Activated naive CD8-positive, alpha-beta T cell treated with anti-CD3 and anti-CD28 coated beads for 36 hours (primary cell): ENCODE measurements at places on chromosomes 5 and 9. TPM values are rescaled to one million over a fixed set of nuclear protein-coding genes. Genes with fewer than 3 reads are reported as not detected.

DNA sequence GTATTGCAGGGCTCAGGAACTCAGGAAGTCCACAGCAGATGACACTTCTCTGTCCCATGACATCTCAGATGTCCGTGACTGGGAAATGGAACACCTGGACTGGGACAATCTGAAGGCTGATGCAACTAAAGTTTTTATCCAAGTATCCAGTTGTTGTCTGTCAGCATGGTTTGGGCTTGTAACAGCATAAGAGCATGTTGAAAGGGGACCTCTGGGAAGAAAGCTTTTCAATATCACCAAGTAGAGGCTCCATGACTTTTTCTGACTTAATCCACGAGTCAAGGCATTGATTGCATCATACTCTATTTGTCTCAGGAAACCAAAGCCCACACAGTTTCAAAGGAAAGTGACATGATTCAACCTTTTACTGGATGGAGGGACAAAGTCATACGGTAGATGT lies 807.7 kb downstream of the MTRR start:
- DNase-seq, result no peak

- no peak for DNase-seq
These were observed 9.5 kb downstream of the SPAAR start for GRCh38 chr9:35918780-35919179.

DNA sequence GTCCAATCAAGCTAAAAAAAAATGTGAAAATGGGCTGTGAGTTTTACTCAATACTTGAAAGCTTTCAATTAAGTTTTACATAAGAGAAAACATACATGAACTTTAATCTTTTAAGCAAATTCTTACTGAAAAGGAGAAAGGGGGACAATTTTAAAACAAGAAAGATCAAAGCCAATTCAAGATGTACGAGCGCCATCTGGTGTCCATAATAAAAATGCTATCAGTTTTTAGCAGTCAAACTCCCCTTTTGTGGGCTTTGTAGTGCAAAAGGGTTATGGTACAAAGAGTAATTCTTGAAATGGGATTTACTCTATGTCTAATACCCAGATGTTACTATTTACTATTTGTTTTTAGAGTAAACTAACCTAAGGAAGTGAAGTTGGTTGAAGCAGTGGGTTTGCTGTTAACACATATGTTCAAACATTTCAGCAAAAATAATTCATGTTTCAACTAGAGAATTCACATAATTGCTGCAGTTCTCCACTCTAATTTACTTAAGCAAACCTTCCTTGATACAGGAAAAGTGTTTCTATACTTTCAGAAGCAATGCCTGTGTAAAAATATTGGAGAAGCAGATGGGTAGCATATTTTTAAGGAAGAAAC lies 228.2 kb upstream of the TYRP1 start:
- DNase-seq, result no peak

DNA sequence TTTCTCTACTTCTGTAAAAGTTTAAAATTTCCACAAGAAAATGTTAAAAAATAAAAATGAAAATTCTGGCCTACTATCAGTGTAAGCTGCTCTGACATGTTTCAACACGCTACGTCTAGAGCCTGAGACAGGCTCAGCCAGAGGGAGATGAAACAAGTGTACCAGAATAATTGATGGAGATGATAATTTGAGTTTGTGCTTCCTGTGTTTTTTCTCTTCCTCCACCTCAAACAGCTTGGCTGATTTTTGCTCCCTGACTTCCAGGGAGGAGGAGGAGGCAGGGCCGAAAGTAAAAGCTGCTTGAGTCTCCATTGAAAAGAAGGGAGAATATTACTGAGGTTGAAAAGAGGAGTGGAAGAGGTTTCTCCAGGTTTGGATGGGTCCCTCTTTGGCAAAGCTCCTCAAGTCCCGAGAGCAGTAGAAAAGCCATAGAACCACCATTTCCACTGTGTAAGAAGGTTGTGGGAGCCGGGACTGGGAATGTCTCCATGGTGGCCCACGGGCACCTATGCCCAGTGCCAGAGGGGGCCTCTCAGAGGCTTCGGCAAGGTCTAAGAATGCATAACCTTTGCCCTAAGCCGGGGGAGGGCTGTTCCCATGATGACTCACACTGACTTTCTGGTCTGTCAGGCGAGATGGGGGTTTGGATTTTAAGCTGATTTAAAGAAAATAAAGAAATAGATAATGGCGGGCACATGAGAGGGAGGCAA lies 95.1 kb downstream of the HRH2 start:
- no peak for DNase-seq

DNA sequence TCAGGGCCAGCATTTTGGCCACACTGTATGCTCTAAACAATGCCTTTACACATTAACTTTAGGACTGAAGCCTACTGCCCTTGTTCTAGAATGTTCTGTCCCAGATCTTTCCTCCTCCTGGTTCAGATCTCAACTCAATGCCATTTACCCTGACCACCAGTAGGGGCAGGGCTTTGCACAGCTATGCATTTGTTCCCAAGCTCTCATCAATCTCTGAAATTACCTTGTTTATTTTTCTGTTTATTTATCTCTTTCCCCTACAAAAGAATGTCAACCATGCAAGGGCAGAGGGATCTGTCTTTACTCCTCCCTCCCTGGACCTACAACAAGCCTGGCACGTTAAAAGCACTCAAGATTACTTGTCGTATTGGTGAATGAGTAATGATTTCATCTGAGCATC lies 612.9 kb downstream of the BNC2 start:
- no peak for DNase-seq

GRCh38 chr9:35096035-35096849 lies at the start of gene PIGO:
Gene PIGO (minus strand): TSS chr9:35096591. CDS start chr9:35095565, 1,026 bp downstream.
- DNase-seq, result peak; percentile 93

- DNase-seq, result no peak
These were observed 21.6 kb upstream of the PTGS1 start for GRCh38 chr9:122349201-122349600.

DNA sequence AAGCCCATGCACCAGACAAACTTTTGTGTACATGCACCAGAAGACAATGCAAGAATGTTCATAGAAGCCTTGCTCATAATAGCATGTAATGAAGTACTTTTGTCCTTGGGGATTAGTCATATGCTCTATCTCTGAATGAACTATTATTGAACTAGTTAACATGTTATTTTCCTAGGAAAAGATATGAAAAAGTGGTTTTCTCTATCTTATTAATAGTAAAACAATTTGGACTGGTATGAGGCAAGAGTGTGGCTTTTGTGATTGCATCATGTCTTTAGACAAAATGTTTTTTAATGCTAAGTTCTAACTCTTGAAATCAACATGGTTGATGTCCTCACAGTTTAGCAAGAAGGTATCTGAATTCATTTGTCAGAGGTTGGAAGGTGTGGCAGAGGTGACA lies 55.7 kb upstream of the SPDL1 start:
- DNase-seq, result no peak

DNA sequence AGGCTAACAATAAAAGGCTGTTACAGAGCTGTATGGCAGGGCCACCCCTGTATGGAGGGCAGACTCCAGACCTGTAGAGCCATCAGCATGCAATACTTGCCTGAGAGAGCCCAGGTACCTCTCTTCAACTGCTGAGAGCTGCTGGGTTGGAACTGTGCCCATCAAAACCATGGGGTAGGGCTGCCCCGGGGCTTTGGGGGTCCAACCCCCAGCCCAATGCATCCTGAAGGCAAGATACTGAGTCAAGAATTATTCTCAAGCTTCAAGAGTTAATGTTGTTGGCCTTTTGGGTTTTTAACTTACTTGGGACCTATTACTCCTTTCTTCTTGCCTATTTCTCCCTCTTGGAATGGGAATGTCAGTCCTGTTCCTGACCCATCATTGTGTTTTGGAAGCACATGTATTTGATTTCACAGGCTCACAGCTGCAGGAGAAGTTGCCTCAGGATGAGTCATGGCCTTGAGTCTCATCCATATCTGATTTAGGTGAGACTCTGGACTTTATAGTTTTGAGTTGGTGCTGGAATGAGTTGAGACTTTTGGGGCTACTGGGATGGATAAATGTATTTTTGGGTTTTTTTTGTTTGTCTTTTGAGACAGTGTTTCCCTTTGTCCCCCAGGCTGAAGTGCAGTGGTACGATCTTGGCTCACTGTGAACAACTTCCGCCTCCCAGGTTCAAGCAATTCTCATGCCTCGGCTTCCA lies 21.0 kb upstream of the CDK7 start:
- no peak for DNase-seq

GRCh38 chr9:131094622-131095021 lies 1.7 kb upstream of the AIF1L start:
- DNase-seq, result no peak

GRCh38 chr5:140365941-140366340 lies 5.9 kb downstream of the SLC4A9 start:
- DNase-seq, result no peak

GRCh38 chr5:30698217-30698616 lies 495.3 kb upstream of the CDH6 start:
- DNase-seq, result no peak

DNA sequence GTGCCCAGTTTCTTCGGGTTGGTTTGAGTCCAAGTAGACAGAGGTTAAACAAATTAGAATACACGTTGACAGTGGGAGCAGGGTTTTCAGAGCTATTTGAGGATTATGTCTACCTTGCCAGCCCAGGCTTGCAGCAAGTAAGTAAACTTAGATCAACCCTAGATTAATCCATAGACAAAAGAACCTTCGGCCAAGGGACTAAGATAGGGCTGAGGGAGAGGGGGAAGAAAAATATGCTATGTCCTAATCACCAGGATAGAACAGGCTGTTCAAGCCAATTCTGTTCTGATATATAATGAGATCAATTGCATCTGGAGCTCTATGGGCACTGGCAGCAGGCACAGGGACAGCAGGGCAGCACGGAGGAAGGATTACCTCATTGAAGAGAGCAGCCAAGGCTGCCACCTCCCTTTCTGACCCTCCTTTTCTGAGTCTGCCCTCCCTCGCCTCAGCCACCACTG lies 377.7 kb downstream of the PIK3R1 start:
- DNase-seq, result no peak

MYOZ3 gene
- 0.06 TPM for total RNA-seq

DND1 gene
- 2.7 TPM for total RNA-seq

PAIP1 gene
- 50.1 TPM for total RNA-seq

PRDM9 gene
- total RNA-seq, result not detected
